ENCODE measurements at places on chromosomes 1 and 21. TPM values are rescaled to one million over a fixed set of nuclear protein-coding genes. Genes with fewer than 3 reads are reported as not detected.
A peak's percentile ranks its signal among the peaks of the same experiment; 100 is the strongest.

Gene MYOG
- not detected for total RNA-seq

GRCh38 chr1:2583331-2583791 is 3.2 kb upstream of the PRXL2B start:
- DNase-seq: no peak

DNA sequence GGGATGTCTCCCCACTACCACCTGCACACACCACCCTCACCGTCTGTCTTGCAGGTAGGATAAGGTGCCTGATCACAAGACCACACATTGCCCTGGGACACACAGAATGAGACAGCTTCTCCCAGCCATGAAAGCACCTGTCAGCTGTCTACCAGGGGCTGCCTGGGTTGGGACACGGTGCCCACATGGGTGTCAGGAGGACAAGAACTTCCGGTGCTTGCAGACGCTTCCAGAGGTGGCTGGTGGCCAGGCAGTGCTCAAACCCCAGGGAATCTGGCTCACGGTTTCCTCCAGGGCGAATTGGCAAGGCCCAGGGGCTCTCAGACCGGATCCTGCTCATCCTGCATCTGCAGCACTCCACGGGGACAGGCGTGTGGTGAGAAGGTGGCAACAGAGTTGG is 182.6 kb upstream of the ARHGEF16 start:
- DNase-seq: no peak

Gene HIVEP3
- 12.6 TPM for total RNA-seq

- DNase-seq: no peak
Measured at GRCh38 chr21:21159253-21159899, 161.2 kb downstream of the NCAM2 start.

GRCh38 chr1:22638476-22639234 is 2.2 kb downstream of the C1QA start:
- no peak for DNase-seq

- DNase-seq: no peak
Measured at GRCh38 chr1:117568999-117569398, 36.8 kb upstream of the TENT5C start.

DNA sequence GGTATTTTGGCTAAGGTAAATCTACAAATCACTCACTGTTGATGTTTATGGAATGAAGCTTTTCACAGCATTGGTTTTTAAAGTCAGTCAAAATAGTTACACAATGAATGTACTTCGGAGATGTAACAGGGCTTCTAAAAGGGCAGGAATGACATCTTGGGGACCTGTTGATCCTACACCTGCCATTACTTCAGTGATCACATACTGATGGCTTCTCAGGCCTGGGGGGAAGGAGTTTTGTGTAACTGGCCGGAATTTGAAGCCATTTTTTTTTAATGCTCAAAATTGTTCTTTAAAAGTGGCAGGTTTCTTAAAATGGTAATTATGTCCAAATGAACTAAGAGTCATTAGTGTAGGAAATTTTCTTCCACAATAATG is 11.2 kb downstream of the RPL5 start:
- DNase-seq: no peak

DNA sequence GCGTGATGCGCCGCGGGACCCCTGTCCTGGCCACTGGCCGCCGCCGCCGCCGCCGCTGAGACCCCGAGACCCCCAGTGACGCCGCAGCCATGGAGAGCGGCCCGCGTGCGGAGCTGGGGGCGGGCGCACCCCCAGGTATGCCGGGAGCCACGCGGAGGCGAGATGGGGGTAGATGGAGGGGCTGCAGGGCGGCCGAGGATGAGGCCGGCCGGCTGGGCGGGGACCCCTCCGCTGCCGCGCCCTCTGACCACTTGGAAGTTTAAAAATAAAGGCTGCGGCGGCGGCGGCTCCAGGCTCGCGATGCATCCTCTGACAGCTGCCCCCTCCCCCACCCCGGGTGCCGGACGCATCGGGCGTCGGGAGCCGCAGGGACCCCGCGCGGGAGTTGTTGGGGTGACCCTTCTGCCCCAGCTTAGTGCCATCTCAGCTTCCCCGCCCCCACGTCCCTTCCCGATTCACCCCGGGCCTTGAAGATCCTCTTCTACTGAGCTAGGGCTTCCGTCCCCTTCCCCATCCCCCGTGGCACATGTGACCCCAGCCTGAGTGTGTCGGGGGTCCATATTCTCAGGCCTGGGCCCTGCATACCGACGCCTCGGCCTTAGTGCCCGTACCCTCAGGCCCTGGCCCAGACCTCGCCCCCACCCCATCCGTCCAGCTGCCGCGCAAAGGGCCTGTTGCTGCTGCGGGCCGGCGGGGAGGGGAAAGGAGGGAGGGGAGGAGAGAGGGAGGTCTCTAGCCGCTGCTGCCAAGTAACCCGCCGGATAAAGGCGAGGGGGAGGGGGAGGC is 562 bp downstream of the MAP7D1 start:
- DNase-seq: peak; percentile 48

DNA sequence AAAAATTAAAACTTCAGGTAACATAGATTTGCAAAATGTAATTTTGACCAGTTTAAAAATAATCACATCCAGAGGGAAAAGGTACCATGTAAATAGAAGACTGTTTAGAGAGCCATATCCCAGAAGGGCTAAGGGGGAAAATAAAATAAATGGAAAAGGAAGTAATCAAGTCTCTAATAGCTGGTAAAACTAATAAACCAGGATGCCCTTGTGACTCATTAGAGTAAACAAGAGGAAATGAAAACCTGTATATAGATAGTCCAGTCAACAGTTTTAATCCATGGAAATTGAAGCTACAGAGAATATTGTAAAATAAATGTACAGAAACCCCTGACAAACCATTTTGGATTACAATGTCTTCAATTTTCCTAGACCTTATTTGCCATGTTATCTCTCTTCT is 698.0 kb upstream of the RGS18 start:
- no peak for DNase-seq

Gene MECR
- 18.7 TPM for total RNA-seq

- no peak for DNase-seq
Measured at GRCh38 chr1:83813576-83813975, 185.4 kb downstream of the TTLL7 start.

DNA sequence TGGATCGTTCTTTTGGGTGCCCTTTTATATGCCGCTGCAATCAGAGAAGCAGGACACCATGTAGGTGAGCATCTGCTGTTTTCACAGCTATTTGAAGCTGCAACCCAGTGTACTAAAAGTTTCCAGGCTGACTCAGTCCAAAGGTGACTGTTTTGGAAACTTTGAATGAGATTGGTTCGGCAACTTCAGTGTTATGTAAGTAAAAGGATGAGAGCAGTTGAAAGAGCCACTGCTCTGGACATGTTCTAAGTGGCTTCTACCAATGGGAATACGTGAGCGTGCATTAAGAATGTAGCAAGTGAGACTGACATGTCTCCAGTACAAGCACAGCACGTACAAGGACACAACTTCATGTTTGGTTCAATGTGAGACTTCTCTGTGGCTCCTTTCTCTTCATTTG is 55.6 kb downstream of the DDR2 start:
- DNase-seq: no peak

- DNase-seq: no peak
Measured at GRCh38 chr1:72606216-72606810, 324.0 kb upstream of the NEGR1 start.

DNA sequence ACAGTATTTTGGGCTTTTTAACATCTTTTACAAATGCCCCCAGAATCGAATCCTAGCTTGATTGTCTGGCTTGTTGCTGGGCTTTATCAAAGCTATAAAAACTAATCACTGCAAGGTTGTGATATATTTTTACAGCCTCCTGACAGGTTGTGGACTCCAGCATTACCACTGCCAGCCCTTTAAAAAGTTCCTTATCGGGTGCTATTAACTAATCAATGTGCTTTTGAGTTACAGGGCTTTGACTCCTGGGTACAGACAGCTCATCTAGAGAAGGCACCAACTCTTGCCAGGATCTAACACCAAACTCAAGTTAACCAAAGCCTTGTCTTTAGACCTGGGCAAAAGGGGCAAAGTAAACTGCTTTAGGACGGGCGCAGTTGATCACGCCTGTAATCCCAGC is 16.6 kb downstream of the GON4L start:
- DNase-seq: no peak

- DNase-seq: no peak
Measured at GRCh38 chr1:229464672-229465071, 30.8 kb upstream of the ACTA1 start.

DNA sequence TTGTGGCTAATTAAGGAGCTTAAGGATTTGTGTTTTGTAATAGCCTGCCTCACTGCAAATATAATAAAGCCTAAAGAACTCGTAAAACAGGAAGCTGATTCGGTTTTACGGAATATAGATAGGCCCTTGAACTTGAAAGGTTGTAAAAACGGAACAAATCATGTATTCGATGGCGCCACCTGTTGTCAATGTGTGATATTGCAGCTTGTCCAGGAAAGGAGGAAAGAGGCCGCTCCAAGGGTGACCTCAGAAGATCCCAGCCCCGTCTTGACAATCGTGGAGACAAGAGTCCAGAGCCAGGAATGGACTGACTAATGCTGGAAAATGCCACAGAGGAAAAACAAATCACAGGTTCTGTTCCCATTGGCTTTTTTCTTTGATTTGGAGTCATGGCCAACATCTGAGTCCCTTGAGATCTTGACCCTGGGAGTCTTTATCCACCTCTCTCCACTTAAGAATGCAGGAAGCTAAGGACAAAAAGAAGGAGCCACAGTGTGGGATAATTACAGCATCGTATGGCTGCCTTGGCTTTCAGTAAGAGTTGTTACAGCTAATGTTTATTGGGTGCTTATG is 7.0 kb upstream of the IGSF21 start:
- DNase-seq: no peak

DNA sequence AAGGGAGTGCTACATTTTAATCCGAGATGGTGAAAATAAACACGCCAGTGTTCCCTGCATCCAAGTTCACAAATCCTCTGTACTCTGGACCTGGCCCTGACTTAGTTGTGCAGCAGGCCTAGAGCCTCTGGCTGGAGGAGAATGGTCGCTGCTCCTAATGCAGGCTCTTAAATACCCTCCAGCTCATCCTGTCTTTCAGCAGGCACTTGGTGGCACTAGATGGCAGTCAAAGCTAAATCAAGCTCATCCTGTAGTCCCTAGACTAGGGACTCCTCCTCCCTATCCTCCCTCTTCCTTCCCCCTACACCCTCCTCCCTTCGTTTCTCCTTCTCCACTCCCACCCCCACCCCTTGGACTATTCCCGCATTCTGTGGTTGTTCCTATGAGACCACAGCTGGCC is 41.6 kb upstream of the MTR start:
- no peak for DNase-seq

DNA sequence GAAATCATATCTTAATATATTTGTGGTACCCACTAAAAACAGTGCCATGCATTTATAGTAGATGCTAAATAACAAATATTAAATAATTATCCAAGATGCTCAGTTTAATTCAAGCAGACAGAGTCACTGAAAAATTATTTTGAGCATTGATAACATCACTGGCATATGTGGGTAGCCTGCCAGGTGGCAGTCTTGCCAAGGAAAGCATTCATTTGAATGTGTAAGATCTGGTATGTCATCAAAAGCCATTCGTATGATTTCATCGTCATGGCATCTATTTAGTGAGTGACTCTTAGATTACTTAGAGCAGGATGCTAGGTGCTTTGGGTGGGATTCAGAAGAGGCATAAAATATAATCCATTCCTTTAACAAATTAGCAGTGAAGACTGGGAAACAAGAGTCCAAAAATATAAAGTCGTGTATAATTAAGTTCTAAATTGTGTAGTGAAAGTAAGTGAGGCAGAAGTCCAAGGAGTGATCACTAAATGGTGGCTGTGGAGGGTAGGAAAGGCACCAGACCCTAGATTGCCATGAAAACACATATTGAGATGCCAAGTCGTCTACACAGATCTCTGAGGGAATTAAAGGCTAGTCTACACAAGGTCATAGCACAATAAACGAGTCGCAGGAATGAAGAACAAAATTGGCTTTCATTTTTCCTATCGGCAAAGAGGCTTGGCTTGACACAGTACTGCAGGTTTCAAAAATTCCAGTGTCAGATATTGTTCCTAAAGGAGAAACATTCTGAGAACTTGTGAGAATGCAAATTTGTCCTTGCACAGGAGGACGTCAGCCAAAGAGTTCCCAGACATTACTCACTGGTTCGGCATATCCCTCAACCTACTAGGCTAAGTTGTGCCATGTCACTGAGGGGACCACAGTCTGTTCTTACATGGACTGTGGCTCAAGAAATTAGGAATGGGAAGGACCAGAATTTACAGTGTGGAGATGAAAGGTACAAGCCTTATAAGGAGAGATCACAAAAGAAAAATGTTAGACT is 130.8 kb downstream of the LYPLAL1 start:
- no peak for DNase-seq

- no peak for DNase-seq
Measured at GRCh38 chr1:33402206-33402605, 28.7 kb downstream of the PHC2 start.

Data from activated B cell treated with CpG ODN at 0.5 μM for 24 hours (primary cell).